ENCODE measurements at places on chromosomes 3 and 15.

GRCh38 chr3:81874738-81875137, 113.3 kb upstream of the GBE1 start:
- no peak for DNase-seq

- DNase-seq, result no peak
These were observed 93.8 kb downstream of the FRMD5 start for GRCh38 chr15:44101286-44101685.

DNA sequence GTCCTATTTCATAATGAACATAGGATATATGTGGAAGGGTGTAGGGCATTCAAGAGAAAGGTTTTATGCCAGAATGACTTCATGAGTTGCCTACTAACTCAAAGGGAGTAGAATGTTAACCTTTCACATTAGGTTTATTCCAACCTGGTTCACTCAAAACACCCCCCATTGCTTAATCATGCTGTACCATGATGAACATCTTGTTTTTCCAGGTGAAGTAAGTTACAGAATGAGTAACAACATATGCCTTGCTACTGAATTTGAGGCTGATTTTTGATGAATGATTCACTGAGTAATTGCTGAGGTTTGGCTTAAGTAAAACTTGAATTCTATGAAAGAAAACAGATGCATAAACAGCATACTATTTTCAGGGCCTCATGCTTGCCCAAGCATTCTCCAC, 5.9 kb upstream of the CLDN16 start:
- DNase-seq, result no peak

GRCh38 chr3:197913641-197914380, 36.2 kb upstream of the RPL35A start:
- no peak for DNase-seq

GRCh38 chr3:119643528-119643927, 16.9 kb downstream of the POPDC2 start:
- no peak for DNase-seq

- no peak for DNase-seq
These were observed 228.5 kb downstream of the NTRK3 start for GRCh38 chr15:88028024-88028423.

- DNase-seq, result no peak
These were observed 303.4 kb upstream of the DNAJC19 start for GRCh38 chr3:181292984-181293383.

DNA sequence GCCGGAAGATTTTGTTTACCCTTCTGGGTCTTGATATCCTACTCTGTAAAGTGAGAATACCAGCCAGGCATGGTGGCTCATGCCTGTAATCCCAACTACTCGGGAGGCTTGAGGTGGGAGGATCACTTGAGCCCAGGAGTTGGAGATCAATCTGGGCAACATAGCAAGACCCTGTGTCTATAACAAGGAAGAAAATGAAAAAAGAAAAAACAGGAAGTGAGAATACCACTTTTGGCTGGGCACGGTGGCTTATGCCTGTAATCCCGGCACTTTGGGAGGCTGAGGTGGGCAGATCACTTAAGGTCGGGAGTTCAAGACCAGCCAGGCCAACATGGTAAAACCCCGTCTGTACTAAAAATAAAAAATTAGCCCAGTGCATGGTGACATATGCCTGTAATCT, 36.9 kb downstream of the SFMBT1 start:
- DNase-seq, result no peak
